ENCODE measurements at places on chromosomes 6 and 20. TPM values are rescaled to one million over a fixed set of nuclear protein-coding genes. Genes with fewer than 3 reads are reported as not detected.

DNA sequence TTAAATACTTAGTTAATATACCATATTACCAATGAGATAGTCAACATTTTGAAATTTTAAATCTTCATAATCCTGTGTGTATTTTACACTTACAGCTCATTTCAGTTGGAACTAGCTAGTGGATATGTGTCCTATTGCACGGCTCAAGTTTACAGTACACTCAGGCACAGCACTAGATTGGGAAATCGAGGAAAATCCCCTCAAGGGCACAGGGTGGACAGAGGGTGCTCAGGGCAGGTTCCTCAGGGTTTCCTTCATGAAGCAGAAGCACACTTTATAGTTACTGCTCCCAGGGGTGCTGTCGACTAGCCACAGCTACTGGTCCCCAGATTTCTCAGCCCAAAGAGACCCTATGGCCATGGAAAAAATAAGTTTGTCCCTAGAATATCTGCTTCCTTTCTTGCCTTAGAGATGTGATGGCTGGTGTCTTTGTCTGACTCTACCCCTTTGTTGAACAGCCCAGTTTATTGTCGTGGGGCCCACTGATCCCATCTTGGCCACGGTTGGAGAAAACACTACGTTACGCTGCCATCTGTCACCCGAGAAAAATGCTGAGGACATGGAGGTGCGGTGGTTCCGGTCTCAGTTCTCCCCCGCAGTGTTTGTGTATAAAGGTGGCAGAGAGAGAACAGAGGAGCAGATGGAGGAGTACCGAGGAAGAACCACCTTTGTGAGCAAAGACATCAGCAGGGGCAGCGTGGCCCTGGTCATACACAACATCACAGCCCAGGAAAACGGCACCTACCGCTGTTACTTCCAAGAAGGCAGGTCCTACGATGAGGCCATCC is 1.5 kb downstream of the BTN2A1 start:
- H3K27ac ChIP-seq: peak overlapping the region; percentile 54
- DNase-seq: no peak
- peak overlapping the region; percentile 62 for H3K4me3 ChIP-seq
- no peaks in the 10 kb centered on the region for H3K27me3 ChIP-seq
- peaks cover 63% of the 10 kb centered on the region for H3K4me1 ChIP-seq
- peaks cover 62% of the 10 kb centered on the region for H3K36me3 ChIP-seq

DNA sequence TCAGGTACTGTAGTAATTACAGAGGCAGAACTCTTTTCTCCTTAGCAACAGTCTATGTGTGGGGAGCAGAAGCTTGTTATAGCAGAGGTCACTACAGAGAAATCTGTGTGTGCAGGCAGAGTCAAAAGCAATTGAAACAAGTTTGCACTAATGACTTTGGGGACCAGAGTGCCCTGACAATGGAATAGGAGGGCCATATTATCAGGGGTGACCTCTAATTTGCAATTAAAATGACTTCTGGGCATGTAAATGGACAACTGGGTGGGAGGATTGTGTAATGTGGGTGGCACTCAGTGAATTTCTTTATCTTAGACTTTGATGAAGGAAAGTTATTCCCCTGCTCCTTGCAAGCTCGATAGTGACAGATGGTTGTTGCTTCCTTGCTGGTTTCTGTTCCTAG is 127.2 kb downstream of the PLCB4 start:
- no peak overlapping the region for H3K4me3 ChIP-seq
- H3K4me1 ChIP-seq: no peaks in the 10 kb centered on the region
- DNase-seq: no peak
- H3K27ac ChIP-seq: no peak overlapping the region

- no peak overlapping the region for H3K27ac ChIP-seq
- H3K4me3 ChIP-seq: no peak overlapping the region
- DNase-seq: no peak
- peaks cover 10% of the 10 kb centered on the region for H3K4me1 ChIP-seq
Measured at GRCh38 chr6:170532867-170533488, 20.1 kb downstream of the PSMB1 start.

The CCM2L gene
- total RNA-seq: not detected
